Urothelium cell line (cell line): ENCODE measurements at places on chromosomes 6 and 20.

DNA sequence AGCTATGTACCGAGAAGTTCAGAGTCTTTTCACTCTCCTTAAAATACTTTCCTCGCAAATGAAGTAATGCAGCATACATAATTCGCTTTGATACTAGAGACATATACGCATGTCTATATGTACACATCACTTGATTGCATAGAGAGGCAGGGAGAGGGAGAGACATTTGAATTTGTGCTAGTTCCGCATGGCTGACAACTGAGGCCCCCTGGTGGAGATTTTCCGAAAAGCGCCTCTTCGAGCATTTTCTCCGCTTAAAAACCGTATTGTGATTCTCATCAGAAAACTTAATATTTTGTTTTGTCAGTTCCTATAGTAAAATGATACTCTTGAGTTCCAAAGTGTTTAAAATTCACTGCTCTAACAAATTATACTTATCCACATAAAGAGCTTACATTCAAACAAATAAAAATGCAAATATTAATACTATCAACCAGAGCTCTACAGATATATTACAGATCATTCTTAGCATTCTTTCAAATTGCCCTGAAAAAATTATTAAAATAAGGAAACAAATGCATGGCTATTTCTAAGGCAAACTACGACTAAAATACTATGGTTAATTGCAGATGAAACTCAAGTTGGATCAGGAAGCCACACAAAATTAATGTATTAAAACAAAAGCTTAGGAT, 637 bp downstream of the MYLK4 start:
- peak; percentile 47 for DNase-seq

- DNase-seq = peak; percentile 26
Measured at GRCh38 chr6:111872401-111873177, 663 bp downstream of the FYN start.

GRCh38 chr20:53845980-53846379, 224.4 kb downstream of the BCAS1 start:
- no peak for DNase-seq

DNA sequence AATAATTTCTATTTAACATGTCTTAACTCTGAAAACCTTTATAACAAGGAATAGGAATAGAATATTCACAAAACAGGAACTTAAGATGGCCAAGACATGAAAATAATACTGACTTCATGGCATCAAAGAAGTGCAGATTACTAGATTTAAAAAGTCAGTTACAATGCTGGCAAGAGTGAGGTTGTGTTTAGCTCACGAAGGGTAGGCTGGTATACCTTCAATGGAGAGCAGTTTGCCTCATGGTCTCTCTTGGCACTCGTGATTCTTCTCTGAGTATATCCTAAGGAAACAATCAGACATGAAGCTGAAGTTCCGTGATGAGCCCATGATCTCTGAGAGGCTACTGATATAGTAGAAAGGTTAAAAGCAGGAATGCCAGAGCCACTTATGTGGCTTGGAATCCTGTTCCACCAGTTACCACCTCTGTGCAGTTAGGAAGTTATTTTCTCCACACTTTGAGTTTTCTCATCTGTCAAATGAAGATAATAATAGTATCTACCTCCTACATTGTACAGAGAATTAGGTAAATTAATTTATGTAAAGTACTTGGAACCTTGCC, 7.2 kb downstream of the NCOA7 start:
- DNase-seq = no peak

DNA sequence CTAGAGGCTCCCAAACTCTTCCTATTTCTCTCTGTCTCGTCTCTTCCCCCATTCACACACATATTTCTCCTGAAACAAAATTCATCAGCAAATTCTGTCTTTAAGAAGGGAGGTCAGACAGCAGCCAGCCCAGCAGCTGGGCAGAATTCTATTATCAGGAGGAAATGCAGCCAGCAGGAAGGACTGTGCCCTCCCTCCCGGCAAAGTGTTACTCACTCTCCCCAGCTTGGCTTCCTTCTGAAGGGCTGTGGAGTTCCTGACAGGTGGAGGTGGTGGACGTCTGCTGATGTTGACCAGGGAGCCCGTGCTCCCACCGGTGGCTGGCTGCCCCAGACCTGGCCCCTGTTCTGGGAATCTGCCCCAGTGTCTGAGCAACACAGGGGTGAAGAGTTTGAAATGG, 37.3 kb downstream of the KCNB1 start:
- no peak for DNase-seq

- DNase-seq = peak; percentile 35
Measured at GRCh38 chr20:36728986-36729385, 16.9 kb downstream of the NDRG3 start.

DNA sequence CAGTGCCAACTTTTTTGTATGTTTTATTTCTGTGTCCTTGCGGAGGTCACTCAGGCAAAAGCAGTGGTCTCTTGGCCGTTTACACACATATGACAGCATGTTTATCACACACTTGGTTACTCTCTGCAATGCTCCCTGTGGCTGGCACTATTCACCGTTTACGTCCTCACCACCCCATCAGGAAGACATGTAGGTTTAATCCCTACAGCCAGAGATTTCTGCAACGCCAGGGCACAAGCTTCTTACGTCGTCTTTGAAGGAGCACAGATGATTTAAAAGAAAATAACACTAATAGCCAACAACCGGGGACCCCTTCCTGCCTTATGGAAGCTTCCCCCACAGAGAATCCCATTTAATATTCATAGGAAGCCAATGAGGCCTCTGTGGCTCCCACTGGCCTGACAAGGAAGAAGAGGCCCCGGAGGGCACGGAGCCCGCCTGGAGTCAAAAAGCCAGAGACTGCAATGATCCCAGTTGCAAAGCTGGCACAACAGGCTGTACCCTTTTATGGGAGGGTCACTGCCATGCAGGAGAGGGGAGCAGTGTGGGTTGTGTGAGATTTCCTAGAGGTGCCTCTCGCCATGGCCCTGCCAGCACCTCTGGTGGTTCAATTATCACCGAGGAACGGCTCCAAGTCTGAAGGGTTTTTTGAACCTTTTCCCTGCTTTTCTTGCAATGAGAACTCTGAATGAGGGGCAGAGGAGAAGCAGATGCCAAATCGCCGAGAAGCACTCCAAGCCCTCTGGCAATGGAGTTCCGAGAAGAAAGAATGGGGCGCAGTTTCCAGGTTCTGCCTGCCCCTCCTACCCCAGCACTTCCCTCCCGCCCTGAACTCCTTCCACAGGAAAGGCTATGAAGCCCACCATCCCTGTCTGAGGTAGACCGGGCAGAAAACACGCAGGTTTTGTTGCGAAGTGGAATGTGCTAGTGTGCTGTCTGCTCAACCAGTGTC, 96.2 kb downstream of the THBS2 start:
- no peak for DNase-seq

- no peak for DNase-seq
Measured at GRCh38 chr6:138429761-138430160, 25.7 kb downstream of the HEBP2 start.

DNA sequence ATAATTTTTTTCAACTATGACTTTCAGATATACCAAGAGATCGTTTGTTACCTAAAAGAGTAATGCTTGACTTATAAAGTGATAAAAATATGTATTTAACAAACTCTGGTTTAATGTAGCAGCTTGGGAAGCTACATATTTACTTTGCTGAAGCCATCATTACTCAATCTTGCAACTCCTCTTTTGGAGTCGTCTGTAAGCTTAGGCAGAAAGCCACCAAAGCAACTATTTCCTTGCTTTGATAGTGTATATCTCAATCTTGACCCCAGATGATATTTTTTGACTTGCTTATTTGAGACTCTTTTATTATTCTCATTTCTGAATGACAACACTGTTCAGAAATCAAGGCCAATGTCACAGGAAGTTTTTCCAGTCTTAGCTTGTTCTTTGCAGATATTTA, 183.0 kb downstream of the SAMD5 start:
- no peak for DNase-seq

- peak; percentile 23 for DNase-seq
Measured at GRCh38 chr6:81865712-81866111, 113.2 kb upstream of the TENT5A start.

- no peak for DNase-seq
Measured at GRCh38 chr6:168297643-168298042, 21.9 kb downstream of the DACT2 start.

DNA sequence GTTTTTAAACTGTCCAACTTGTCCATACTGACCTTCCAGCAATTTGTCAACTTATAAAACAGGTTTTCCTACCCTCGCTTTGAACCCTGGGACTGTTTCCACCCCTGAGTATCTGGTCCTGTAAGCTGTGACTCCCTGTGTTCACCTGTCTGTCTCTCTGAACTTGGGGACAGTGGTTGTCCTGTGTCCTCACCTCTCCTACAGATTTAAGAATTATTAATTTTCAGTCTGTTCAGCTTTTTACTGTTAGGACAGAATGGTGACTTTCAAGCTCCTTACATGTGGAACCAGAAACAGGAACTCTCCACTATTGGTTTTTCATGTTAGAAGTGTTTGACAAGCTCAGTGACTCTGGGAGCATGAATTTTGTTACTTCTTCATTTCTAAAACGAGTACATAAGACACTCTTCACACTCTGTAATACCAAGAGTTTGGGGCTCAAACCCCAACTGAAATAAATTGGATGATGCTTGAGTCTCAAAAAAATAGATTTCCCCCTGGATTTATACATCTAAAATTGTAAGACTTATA, 713.9 kb downstream of the COL12A1 start:
- no peak for DNase-seq
